GM12864 (cell line): ENCODE measurements at places on chromosomes 7 and 10.

- DNase-seq, result peak; percentile 83
Measured at GRCh38 chr7:98137826-98138151, 31.1 kb downstream of the LMTK2 start.

DNA sequence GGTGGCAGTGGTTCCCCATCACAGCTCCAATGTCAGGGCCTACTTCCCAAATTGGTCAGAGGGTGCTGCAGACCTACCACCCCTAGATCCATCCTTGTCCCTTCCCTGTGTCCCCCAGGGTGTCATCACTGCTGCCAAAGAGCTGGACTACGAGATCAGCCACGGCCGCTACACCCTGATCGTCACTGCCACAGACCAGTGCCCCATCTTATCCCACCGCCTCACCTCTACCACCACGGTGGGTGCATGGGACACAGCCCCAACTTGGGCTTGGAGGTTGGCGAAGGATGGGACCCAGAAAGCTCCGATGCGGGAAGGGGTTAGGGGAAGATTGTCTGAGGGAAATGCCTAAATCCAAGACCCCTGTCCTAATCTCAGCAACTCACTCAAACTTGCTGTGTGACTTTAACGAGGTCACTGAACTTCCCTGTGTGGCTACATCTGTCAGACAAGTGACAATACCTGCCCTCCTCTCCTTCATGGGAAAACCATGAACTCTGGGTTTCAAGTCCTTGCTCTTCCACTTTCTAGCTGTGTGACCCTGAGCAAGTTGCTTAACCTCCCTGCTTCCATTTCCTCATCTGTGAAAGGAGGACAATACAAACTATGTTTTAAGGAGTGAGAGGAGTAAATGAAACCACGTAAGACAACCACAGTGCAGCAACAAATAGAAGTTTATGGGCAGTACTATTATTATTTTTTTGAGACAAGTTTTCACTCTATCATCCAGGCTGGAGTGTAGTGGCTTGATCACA, 4.9 kb upstream of the VSIR start:
- DNase-seq, result no peak

GRCh38 chr10:72081772-72082590, 6.4 kb downstream of the SPOCK2 start:
- DNase-seq, result no peak

DNA sequence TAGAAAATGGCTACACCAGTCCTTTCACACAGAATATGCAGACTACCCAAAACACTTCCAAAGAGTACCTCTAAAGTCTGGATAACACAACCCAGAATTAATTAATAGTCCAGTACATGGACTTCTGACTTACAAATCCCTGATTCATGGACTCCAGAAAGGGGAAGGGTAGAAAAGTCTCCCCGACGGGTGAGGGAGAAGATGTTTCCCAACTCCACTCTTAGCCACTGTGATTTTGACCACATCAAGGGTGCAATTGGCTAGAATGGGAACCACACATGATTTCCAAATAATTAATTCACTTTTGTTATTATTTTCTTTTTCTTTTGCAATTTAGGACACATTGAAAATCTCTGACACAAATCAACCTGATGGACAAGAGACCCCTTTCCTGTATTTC, 1.4 kb downstream of the TMEM130 start:
- DNase-seq, result no peak

- no peak for DNase-seq
Measured at GRCh38 chr10:108567899-108568752, 1355.2 kb downstream of the XPNPEP1 start.

GRCh38 chr7:142009187-142009586, 13.5 kb downstream of the MGAM start:
- no peak for DNase-seq

DNA sequence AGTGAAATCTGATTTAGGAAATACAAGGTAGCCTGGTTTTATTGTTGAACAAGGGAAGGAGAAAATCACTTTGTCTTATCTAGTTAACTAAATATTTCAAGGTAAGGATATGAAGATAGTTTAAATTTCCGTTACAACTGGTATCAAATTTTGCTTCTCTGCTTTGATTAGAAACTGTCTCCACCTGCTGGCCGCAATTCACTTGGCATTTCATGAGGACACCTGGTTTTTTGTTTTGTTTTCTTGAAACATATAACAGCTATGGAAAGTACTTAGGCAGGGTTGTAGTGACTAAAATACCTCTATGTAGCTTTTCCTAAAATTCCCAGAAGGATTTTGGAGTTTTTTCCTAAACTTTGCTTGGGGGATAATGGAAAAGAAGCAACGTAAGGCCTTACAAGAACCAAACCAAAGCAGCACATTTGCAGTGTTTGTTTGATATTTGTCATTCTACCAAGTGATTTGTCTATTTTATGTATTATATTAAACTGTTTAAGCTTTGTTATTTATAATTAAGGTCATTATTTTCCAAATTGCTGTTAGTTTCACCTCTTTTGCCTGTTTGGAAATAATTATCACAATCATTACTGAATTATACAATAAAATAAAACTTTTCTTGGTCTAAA, 73.6 kb downstream of the AHCYL2 start:
- peak; percentile 13 for DNase-seq

- DNase-seq, result no peak
Measured at GRCh38 chr10:22984066-22984465, 56.2 kb downstream of the ARMC3 start.

GRCh38 chr10:33638891-33639290, 304.4 kb upstream of the NRP1 start:
- no peak for DNase-seq

DNA sequence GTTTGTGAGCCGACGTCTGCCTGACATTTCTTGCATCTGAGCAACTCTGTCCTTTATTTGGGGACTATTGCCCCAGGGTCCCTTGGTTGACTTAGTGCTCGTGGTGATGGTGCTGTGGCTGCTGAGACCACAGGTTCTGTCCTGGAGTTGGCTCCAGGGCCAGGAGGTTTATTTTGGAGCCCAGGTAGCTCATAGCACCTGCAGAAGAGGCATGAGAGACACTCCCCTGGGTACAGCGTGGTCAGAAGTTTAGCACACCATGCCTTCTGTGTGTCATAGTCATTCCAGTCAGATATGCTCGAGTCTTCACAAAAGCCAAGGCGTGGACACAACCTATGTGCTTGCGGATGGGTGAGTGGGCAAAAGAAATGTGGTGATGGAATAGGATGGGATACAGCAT, 496.9 kb downstream of the TCERG1L start:
- no peak for DNase-seq

- peak; percentile 4 for DNase-seq
Measured at GRCh38 chr10:91088300-91089140, 131.9 kb upstream of the PCGF5 start.

DNA sequence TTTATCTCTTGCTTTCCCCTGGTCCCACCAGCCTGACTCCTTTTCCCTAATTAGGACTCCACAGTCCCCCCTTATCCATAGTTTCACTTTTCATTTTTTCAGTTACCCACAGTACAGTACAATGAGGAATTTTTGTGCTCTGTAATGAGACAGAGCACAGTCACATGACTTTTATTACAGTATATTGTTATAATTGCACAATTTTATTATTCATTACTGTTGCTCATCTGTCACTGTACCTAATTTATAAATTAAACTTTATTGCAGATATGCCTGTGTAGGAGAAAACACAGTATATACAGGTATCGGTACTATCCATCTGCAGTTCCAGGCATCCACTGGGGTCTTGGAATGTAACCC, 125.4 kb downstream of the KCNMA1 start:
- no peak for DNase-seq

GRCh38 chr7:24882989-24883621, 96.9 kb downstream of the OSBPL3 start:
- no peak for DNase-seq

- no peak for DNase-seq
Measured at GRCh38 chr7:149334219-149334618, 72.2 kb downstream of the ZNF783 start.

DNA sequence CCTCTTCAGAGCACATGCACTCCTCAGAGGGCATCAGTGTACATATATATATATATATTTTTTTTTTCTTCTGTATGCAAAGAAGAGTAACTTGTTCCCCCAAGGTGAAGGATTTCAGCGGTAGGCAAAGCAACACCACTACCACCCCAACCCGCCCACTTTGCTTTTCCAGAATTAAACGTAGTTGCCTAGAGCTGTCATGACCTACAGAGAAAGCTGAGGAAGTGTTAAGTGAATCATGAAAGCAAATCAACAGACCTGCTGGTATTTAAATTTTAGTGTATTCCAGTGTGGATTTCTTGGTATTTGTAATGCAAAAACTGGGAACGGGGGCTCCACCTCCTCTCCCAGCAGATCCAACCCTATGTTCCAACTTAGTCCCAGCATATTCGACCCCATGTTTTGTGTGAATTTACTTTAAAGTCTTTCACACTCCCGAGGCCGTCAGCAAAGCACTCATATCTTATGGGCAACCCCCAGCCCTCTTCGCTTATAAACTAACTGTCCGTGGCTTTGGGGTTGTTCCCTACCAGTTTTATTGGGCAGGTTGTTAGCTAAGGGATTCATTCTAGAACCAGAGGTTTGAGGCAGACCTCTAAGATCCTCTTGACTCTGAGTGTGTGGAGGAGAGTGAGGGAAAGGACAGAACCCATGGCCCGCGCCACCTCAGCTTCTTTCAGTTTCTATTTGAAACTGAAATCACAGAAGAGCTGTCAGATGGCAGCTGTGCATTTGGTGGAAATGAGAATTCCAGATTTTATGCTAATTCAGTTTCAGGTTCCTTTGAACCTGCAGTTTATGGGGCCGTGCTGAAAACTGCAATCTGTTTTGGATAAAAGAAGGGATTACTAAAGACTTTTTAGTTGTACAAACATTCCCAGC, 450.2 kb upstream of the GALNT17 start:
- no peak for DNase-seq

GRCh38 chr10:128186959-128187787, 61.0 kb upstream of the MKI67 start:
- DNase-seq, result no peak

- no peak for DNase-seq
Measured at GRCh38 chr7:36278620-36279172, 111.0 kb upstream of the ANLN start.

- no peak for DNase-seq
Measured at GRCh38 chr7:74134117-74134620, 40.0 kb upstream of the EIF4H start.

DNA sequence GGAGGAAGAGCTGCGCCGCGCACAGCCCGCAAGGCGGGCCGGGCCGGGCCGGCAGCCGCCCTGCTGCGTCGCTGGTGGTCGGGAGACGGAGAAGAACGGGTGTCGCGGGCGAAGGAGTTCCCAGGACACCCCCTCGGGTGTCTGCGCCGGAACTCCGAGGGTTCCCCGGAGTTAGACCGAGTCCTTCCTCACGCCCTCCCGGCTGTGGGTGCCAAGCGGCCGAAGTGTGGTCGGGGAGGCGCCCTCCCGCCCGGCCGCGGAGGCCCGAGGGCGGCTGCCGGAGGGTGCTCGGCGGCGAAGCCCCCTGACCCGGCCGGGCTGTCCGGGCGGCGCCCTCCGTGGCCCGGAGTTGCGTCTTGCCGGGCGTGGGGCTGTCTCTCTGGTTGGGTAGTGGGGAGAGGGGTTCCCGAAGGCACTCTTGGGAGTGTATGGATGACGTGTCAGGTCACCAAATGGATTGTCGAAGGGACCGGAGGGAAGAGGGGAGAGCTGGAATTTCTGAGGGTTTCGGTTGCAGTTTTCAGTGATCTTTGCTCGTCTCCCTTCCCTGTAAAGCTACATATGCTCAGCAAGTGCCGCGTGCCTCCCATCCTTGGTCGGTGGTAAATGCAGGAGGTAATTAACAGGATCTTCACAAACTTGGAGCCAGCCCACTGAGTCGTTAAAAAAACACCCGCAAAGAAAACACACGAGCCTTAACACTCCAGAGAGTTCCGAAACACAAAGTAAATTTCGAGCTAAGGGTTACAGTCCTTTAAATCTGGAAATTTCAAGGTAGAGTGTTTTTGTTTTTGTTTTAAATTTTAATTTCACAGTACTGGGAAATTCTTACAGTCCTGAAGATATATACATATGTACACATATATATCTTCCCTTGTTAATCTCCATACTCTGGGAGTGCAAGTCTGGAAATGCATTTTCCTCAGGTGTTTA, 871 bp downstream of the ST7 start:
- DNase-seq, result no peak

DNA sequence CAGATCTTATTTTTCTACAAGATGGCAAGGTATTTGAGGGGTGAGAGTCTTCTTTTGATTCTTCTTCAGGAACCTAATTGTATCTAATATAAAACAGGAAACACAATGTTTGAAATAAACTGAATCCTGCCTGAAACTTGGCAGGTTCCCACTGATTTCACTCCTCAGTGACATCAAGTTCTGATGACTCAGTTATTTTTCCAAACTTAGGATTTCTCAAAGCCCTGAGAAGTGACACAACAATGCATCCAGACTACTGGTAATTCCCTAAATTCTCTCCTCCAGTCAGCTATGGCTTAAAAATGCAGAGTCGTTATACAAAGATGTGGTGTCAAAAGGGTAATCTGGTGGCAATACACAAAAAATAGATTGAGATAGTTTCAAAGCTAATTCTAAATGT, 80.9 kb downstream of the ABLIM1 start:
- no peak for DNase-seq
